ENCODE measurements at places on chromosomes 13 and 19.

GRCh38 chr13:108419768-108420167 lies 150.2 kb downstream of the TNFSF13B start:
- no peak for DNase-seq

DNA sequence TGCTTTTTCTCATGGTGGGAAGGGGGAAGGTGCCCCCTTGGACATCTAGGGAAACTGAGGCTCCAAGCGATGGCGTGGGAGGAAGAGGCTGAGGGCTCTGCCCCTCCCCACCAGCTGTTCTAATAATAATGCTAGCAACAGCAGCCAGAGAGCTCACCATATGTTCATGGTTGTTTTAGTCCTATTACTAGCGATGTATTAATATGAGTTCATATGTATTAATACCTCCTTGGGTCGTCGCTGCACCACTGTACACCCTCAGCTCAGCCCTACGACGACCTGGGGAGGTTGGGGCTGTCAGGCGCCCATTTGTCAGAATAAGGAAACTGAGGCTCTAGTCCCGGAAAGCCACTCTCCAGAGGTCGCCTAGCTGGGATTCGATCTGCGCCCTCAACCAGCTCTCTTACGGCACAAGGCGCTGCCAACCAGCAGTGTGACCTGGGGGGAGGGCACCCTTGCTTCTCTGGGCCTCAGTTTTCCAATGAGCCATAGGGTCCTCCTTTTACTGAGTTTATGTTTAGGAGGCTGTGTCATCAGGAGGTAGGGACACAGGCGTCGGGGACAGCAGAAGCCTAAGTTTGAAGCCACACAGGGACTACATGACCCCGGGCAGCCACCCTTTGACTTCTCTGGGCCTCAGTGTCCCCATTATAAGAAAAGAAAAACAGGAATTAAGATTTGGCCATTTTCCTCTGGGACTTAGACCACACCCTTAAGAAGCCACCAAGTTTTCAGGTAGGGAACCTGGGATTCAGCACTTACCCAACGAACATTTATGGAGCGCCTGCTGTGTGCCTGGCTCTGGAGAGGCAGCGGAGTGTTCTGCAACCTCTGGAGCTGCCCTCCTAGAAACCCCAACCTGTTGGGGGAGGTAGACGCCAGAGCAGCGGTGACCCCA lies 664 bp downstream of the MAST3 start:
- peak; percentile 16 for DNase-seq

DNA sequence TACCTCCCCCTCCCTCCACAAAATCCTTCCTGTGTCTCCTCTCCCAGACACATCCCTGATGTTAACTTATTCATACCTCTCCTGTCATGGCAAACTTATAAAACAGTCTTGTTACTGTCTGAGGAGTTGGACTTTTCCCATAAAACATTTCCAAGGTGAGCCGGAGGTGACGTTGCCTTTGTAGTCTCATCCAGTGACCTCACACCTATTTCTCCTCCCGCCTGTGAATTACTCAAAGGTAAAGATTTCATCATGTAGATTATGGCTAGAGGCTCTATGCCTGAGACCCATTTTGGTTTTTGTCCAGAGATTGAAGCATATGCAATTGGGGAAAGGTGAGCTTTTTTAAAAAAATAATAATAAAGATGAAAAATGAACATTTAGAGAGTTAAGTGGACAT lies 529.0 kb downstream of the MYO16 start:
- no peak for DNase-seq

DNA sequence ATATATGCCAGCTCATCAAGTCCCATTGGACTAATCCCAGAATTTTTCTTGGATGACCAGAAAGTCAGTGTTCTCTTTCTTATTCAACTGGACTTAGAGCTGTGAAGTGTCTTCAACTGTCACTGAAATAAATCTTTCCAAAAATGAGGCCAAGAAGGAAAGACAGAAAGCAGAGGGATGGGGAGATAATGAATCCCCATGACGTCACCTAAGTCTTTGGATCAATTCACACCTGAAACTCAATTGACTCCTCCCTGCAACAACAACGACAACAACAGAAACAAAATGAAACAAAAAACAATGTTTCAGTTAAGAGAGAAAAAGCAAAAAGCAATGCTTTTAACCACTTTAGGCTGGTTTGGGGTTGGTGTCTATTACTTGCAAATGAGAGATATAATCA lies 91.2 kb downstream of the OXGR1 start:
- no peak for DNase-seq

GRCh38 chr19:15109768-15110417 lies 2.7 kb downstream of the SYDE1 start:
- DNase-seq: no peak

- DNase-seq: no peak
These were observed 136.2 kb upstream of the ZNF536 start for GRCh38 chr19:30235946-30236345.

GRCh38 chr19:35254341-35255297 lies 5.8 kb downstream of the LSR start:
- peak; percentile 5 for DNase-seq

GRCh38 chr19:49553451-49554271 lies 25.9 kb downstream of the RCN3 start:
- DNase-seq: peak; percentile 83

DNA sequence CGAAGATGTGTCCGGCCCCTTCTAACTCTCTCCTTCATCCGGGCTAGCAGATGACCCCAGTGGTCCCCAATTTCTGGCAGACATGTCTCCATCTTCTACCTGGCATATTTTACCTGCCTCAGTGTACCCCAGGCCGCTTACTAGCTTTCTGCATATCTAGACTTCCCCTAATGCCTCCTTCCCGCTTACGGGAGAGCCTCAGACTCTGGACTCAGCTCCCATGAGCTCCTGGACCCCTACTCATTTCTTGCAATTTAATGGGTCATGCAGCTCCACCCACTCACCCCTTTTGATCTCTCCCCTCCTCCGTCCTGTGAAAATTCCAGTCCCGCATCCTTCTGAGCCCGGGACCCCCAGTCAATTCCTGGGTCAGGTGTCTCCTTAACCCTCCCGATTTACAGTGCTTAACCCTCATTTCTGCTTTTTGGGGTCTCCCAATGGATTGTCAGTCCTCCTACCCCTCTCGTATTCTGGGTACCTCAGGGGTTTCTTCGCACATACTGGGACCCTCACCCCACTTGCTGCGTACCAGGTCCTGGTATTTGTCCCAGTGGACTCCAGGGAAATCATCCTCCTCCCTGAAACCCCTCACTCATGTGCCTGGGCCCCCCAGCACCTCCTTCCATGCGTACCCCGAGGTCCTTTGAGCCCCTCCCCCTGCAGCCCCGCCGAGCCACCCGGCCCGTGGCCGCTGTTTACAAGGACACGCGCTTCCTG lies 500 bp upstream of the JUNB start:
- DNase-seq: peak; percentile 44

GRCh38 chr13:67283637-67284036 lies 53.5 kb upstream of the PCDH9 start:
- no peak for DNase-seq

- no peak for DNase-seq
These were observed 421 bp downstream of the TNPO2 start for GRCh38 chr19:12723381-12723640.
